ENCODE measurements at places on chromosomes 16 and 17. TPM values are rescaled to one million over a fixed set of nuclear protein-coding genes. Genes with fewer than 3 reads are reported as not detected.

- no peaks in the 10 kb centered on the region for H3K36me3 ChIP-seq
- no peaks in the 10 kb centered on the region for H3K4me1 ChIP-seq
- no peak overlapping the region for H3K27ac ChIP-seq
- no peak for DNase-seq
- H3K27me3 ChIP-seq, result no peaks in the 10 kb centered on the region
These were observed 36.3 kb downstream of the MYH3 start for GRCh38 chr17:10620823-10621222.

DNA sequence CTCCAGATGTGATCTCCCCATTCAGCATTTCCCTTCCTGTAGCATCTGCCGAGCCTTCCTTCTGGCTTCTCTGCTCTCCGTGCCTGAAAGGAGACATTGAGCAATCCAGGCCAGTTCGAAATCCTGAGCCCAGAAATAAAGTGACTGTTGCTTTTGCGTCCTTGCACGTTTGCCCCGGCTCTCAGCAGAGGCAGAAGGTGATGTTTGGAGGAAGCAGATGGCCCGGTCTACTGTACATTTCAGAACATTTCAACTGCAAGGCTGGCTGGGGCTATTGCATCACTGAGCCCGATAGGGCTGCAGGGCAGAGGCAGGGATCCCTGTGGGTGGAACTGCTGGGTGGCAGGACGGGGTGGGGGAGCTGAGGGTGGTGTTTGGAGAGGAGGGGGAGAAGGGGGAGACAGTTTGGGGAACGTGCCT lies 29.4 kb downstream of the IRF8 start:
- H3K36me3 ChIP-seq, result no peaks in the 10 kb centered on the region
- peaks cover 7% of the 10 kb centered on the region for H3K4me1 ChIP-seq
- H3K27me3 ChIP-seq, result peaks cover 67% of the 10 kb centered on the region
- no peak overlapping the region for H3K4me3 ChIP-seq

- DNase-seq, result no peak
- H3K36me3 ChIP-seq, result no peaks in the 10 kb centered on the region
- H3K4me1 ChIP-seq, result no peaks in the 10 kb centered on the region
- H3K27me3 ChIP-seq, result peaks cover 57% of the 10 kb centered on the region
- no peak overlapping the region for H3K27ac ChIP-seq
- H3K4me3 ChIP-seq, result no peak overlapping the region
These were observed 112.4 kb downstream of the IRX3 start for GRCh38 chr16:54174201-54174600.

DNA sequence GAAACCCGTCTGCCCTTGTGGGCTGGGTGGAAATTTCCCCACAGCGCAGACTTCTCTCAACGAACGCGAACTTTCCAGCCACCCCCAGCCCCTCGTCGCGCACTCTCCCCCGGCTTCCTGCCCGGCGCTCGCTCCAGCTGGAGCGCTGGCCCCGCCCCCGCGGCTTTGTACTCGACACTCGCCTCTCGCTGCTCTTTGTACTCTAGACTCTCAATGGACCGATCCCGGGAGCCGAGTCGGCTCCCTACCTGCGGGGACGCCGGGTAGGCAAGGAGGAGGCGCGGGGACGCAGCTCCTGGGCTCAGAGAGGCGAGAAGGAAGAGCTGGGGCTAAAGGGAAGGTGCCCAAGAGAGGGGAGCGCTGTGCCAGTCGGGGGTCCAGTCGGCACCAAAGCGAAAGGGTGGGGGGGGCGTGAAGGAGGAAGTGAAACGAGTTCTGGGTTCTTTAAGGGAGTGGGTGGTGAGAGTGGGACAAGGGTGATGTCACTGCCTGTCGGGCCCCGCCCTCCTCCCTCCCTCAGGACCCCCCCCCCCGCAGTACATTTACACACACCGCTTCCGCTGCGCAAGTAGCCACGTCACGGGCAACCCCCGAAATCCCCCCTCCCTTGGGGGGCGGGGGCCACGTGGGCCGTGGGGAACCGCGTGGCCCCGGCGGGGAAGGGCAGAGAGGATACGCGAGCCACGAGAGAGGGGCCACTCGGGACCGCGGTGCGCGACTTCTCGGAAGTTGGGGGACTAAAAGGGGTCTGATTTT lies 9.7 kb downstream of the KDM6B start:
- peak; percentile 90 for DNase-seq
- H3K4me1 ChIP-seq, result peaks cover 21% of the 10 kb centered on the region
- H3K36me3 ChIP-seq, result peaks cover 31% of the 10 kb centered on the region
- peak overlapping the region; percentile 98 for H3K27ac ChIP-seq
- H3K4me3 ChIP-seq, result peak overlapping the region; percentile 71
- no peaks in the 10 kb centered on the region for H3K27me3 ChIP-seq

DNA sequence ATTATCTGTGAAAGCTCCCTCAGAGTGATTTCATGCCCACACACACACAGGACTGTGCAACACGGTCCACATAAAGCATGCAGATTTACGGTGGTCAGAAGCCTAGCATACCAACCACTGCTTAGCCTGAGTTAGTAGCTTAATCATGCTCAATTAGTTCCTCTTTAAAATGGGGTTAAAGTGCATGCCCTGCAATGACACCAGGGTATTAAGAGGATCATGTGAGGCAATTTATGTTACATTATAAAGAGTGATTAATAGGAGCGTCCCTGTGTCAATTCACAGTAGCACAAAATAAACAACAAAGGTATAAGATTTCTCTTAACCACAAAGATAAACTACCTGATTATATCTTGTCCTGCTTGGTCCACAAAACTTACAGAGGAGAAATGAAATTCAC lies 39.8 kb downstream of the C17orf67 start:
- H3K4me3 ChIP-seq, result no peak overlapping the region
- peaks cover 3% of the 10 kb centered on the region for H3K27me3 ChIP-seq
- H3K27ac ChIP-seq, result no peak overlapping the region

- H3K4me3 ChIP-seq, result peak within 1 kb of the TSS; percentile 82
- H3K4me1 ChIP-seq, result peaks cover 23% of the 10 kb centered on the region
- peaks cover 11% of the 10 kb centered on the region for H3K36me3 ChIP-seq
- peak; percentile 70 for DNase-seq
These were observed at the start of gene ARL4D for GRCh38 chr17:43398724-43399595. TSS of gene ARL4D (plus strand) at chr17:43398993. CDS start at chr17:43399733, 740 bp downstream.

GRCh38 chr16:17499223-17499902 lies 28.6 kb upstream of the XYLT1 start:
- peak overlapping the region; percentile 16 for H3K27ac ChIP-seq
- peaks cover 2% of the 10 kb centered on the region for H3K4me1 ChIP-seq
- H3K36me3 ChIP-seq, result no peaks in the 10 kb centered on the region
- DNase-seq, result no peak
- no peaks in the 10 kb centered on the region for H3K27me3 ChIP-seq
- H3K4me3 ChIP-seq, result no peak overlapping the region

Gene KRT12
- not detected for total RNA-seq

GRCh38 chr17:8994319-8994718 lies 27.0 kb upstream of the NTN1 start:
- no peaks in the 10 kb centered on the region for H3K36me3 ChIP-seq
- H3K27me3 ChIP-seq, result no peaks in the 10 kb centered on the region
- no peaks in the 10 kb centered on the region for H3K4me1 ChIP-seq
- H3K4me3 ChIP-seq, result no peak overlapping the region
- DNase-seq, result peak; percentile 23
- H3K27ac ChIP-seq, result no peak overlapping the region

DNA sequence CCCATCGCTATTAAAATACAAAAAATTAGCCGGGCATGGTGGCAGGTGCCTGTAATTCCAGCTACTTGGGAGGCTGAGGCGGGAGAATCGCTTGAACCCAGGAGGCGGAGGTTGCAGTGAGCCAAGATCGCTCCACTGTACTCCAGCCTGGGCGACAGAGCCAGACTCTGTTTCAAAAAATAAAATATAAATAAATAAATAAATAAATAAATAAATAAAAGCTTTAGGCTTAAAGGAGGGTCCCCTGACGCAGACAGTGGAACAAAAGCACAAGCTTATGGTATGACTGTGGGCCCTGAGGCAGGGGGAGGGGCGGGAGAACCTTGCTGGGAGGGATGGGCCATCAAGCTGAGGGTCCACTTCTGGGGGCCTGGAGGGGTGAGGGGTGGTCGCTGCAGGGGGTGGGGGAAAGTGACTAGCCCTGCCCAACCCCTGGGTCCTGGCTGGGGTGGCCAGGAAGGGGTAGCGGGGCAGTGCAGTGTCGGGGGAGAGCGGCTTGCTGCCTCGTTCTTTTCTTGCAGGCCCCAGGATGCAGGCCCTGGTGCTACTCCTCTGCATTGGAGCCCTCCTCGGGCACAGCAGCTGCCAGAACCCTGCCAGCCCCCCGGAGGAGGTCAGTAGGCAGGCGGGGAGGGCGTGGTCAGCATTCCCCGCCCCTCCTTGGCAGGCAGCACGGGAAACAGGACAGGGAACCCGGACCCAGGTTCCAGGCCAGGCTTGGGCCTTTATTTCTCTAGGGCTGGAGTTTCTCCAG lies 4.7 kb downstream of the SERPINF1 start:
- no peak overlapping the region for H3K4me3 ChIP-seq
- peaks cover 6% of the 10 kb centered on the region for H3K36me3 ChIP-seq

Gene CLEC10A
- total RNA-seq, result not detected

- no peaks in the 10 kb centered on the region for H3K27me3 ChIP-seq
- no peaks in the 10 kb centered on the region for H3K36me3 ChIP-seq
- no peak overlapping the region for H3K27ac ChIP-seq
- no peak overlapping the region for H3K4me3 ChIP-seq
- no peak for DNase-seq
These were observed 465.9 kb upstream of the ERCC4 start for GRCh38 chr16:13453938-13454553.

- H3K4me3 ChIP-seq, result no peak overlapping the region
- H3K4me1 ChIP-seq, result no peaks in the 10 kb centered on the region
- H3K27me3 ChIP-seq, result peaks cover 23% of the 10 kb centered on the region
- peaks cover 3% of the 10 kb centered on the region for H3K36me3 ChIP-seq
- no peak overlapping the region for H3K27ac ChIP-seq
- DNase-seq, result no peak
These were observed 4.9 kb upstream of the RAB11FIP4 start for GRCh38 chr17:31386542-31387075.

GRCh38 chr17:48484256-48484655 lies 46.6 kb downstream of the HOXB1 start:
- H3K36me3 ChIP-seq, result no peaks in the 10 kb centered on the region
- H3K4me1 ChIP-seq, result peaks cover 19% of the 10 kb centered on the region
- H3K27ac ChIP-seq, result peak overlapping the region; percentile 74
- DNase-seq, result peak; percentile 76

GRCh38 chr16:68362947-68363657 lies 52.3 kb downstream of the PRMT7 start:
- DNase-seq, result no peak
- no peaks in the 10 kb centered on the region for H3K4me1 ChIP-seq
- peaks cover 2% of the 10 kb centered on the region for H3K36me3 ChIP-seq

DNA sequence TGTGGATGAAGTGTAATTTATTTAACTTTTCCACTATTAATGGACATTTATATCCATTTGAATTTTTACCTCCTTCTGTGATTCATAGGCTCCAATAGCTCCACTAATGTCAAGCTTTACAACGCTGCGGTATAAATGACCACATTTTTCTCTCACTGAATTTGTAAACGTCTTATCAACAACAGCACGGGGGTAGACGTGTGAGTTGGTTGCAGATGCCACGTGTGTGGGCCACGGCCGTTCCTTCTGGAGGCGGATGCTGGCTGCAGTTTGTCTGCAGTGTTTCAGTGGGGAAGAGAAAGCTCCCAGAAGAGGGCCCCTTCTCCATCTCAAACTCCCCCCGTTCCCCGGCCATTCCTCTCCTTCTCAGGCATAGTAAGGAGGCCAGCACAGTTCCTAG lies 68.2 kb upstream of the XYLT1 start:
- no peak overlapping the region for H3K4me3 ChIP-seq
- H3K27me3 ChIP-seq, result peaks cover 3% of the 10 kb centered on the region
- DNase-seq, result peak; percentile 72
- H3K4me1 ChIP-seq, result peaks cover 2% of the 10 kb centered on the region

Gene CACNG3
- not detected for total RNA-seq

Gene KRT25
- not detected for total RNA-seq

Gene PLCD3
- total RNA-seq, result 5.6 TPM

GRCh38 chr17:83160443-83161297 lies 81.3 kb downstream of the METRNL start:
- DNase-seq, result no peak
- peaks cover 10% of the 10 kb centered on the region for H3K4me1 ChIP-seq
- H3K4me3 ChIP-seq, result no peak overlapping the region
- no peaks in the 10 kb centered on the region for H3K36me3 ChIP-seq
- H3K27me3 ChIP-seq, result peaks cover 25% of the 10 kb centered on the region

Gene BICDL2
- total RNA-seq, result 0.18 TPM

Gene STAC2
- total RNA-seq, result not detected

DNA sequence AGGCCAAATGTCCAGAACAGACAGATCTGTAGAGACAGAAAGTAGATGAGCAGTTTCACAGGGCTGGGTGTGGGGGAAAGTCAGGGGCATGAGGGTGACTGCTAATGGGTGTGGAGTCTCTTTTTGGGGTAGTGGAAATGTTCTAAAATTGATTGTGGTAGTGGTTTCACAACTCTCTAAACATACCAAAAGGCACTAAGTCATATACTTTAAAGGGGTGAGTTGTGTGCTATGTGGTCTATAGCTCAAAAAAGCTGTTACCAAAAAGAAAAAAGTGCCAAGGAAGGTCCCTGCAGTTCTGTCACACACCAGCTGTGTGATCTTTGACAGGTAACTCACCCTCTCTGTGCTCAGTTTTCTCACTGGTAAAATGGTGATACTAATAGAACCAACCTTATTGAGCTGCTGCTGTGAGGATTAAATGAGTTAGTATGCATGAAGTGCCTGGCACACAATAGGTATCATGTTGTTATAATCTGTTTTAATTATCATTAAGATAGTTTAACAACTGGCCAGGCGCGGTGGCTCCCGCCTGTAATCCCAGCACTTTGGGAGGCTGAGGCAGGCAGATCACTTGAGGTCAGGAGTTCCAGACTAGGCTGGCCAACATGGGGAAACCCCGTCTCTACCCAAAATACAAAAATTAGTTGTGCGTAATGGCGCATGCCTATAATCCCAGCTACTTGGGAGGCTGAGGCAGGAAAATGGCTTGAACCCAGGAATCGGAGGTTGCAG lies 10.3 kb downstream of the ITGAX start:
- H3K4me3 ChIP-seq, result no peak overlapping the region
- no peaks in the 10 kb centered on the region for H3K4me1 ChIP-seq
- no peaks in the 10 kb centered on the region for H3K36me3 ChIP-seq
- DNase-seq, result no peak
- H3K27me3 ChIP-seq, result no peaks in the 10 kb centered on the region

Gene KCNH6
- total RNA-seq, result 0.28 TPM

DNA sequence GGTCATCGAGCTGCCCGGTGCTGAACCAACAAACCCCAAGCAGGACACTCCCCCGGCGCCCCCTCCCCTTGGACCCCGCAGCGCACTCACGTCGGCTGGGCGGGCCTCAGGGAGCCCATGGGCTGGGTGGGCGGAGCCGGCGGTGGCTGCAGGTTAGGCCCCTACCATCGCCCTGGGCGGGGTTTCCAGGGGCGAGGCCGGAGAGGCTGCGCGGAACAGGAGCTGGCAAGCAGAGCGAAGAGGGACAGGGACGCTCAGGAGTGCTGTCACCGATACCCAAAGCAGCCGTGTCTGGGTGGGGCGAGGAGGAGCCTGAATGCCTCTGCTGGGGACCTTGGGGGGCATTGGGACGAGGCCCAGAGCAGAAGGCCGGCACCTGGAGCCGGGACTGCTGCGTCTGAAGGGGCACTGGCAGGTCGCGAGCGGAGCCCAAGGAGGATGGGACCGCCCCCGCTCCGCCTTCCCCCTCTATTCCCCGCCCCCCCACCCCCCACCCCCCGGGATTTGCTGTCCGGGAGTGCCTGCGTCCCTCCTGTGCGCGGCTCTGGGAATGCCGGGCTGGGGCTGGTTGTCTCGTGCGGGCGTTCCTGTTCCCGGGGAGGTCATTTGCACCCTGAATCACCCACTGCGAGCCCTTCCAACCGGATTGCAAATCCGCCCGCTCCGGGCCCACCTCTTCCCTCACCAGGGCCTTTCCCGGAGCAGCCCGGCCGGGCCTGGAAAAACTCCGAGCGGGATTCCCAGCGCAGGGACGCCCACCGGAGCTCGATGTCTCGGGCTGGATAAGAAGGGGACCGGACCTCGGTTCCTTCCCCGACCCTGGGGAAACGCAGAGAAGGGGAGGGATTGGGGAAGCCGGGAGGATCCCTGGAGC lies 902 bp downstream of the ARHGAP27 start:
- H3K4me1 ChIP-seq, result peaks cover 6% of the 10 kb centered on the region
- peaks cover 12% of the 10 kb centered on the region for H3K36me3 ChIP-seq
- H3K4me3 ChIP-seq, result peak overlapping the region; percentile 47
- DNase-seq, result peak; percentile 31
- H3K27me3 ChIP-seq, result peaks cover 45% of the 10 kb centered on the region

Data from IMR-90 (cell line).